Coronary artery (tissue), 2 donors: ENCODE measurements at places on chromosomes 1 and 21.

GRCh38 chr1:62229468-62229867 lies 34.8 kb downstream of the L1TD1 start:
- DNase-seq: no peak

GRCh38 chr1:227549892-227550291 lies 13.5 kb upstream of the ZNF678 start:
- no peak for DNase-seq

GRCh38 chr1:79373481-79374125 lies 367.1 kb upstream of the ADGRL4 start:
- no peak for DNase-seq

GRCh38 chr1:17292299-17293160 lies 15.5 kb upstream of the PADI4 start:
- DNase-seq: no peak

DNA sequence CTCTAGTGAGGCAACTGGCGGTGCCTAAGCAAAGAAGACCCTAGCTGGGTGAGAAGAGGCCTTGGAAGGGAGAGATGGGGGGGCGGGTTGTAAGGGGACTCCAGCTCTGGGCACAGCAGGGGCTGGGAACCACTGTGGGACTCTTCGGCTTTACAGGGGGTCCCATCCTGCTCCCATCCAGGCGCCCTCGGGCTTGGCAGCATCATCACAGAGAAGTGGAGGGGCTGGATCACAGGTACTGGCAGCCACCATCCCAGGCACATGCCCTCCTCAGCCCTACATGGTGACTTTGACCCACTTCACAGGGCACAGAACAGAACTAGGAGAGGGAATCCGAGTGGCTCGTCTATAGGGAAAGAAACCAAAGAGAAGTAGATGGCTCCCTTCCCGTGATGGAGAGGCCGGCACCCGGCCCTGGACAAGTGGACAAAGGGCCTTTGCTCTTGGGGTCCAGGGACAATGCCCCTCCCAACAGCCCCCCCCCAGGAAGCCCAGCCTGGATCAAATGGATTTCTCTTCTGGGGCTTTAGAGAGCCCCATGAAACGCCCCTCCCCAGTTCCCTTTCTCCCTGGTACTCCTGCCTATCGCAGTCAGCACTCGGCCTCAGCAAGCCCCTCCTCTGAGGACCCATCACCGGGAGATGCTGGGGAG lies 54.0 kb upstream of the ECE1 start:
- DNase-seq: no peak

GRCh38 chr1:185486346-185486745 lies 169.3 kb upstream of the IVNS1ABP start:
- no peak for DNase-seq
